WTC11 (cell line): ENCODE measurements at places on chromosomes 12 and 14. TPM values are rescaled to one million over a fixed set of nuclear protein-coding genes. Genes with fewer than 3 reads are reported as not detected.

CFAP251 gene
- 2.9 to 3.1 TPM (median 3.0 TPM) in 3 replicates for total RNA-seq

CLEC6A gene
- 0.11 to 0.20 TPM in 2 of 3 replicates, not detected in the other for total RNA-seq

AICDA gene
- total RNA-seq: 0.13 TPM in 1 of 3 replicates, not detected in the others

IL31 gene
- total RNA-seq: not detected in 3 replicates

CPNE6 gene
- total RNA-seq: not detected in 3 replicates

PTPN21 gene
- 7.5 to 9.4 TPM (median 9.1 TPM) in 3 replicates for total RNA-seq

- H3K27me3 ChIP-seq: no peaks in the 10 kb centered on the region
- no peaks in the 10 kb centered on the region; the same call in 1 of the 2 replicates for H3K36me3 ChIP-seq
- no peak for DNase-seq
- peaks cover 4% of the 10 kb centered on the region; the same call in 1 of the 2 replicates for H3K4me1 ChIP-seq
- H3K27ac ChIP-seq: no peak overlapping the region
- H3K4me3 ChIP-seq: no peak overlapping the region
Observed at GRCh38 chr12:101813117-101813516, 17.6 kb downstream of the GNPTAB start.

GRCh38 chr12:93592641-93593406, 20.3 kb downstream of the SOCS2 start:
- H3K4me1 ChIP-seq: peaks cover 47% of the 10 kb centered on the region
- no peaks in the 10 kb centered on the region for H3K36me3 ChIP-seq
- H3K4me3 ChIP-seq: 0 out of 2 replicates have a peak overlapping the region, but pooled peaks have one; percentile 22
- no peak for DNase-seq
- H3K27ac ChIP-seq: peak overlapping the region; percentile 78; the same call in 1 of the 2 replicates

DNA sequence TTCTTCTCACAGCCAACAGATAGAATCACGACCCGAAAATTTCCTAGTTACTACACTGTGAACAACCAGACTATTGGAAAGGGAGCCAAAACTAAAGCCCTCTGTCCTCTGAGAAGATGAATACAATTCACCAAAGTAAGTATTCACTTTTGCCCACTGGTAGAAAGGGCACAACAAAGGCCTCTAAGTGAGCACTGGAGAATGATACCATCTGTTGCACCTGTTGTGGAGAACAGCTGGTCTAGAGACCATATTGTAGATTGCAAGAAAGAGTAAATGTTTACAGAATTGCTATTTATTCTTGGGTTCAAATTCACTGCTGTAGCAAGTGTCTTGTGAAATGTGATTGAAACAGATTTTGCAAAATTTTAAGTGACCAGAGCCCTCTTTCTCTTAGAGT, 46.9 kb upstream of the ANO6 start:
- peaks cover 2% of the 10 kb centered on the region for H3K36me3 ChIP-seq
- H3K4me3 ChIP-seq: no peak overlapping the region
- no peak for DNase-seq
- no peak overlapping the region for H3K27ac ChIP-seq
- no peaks in the 10 kb centered on the region for H3K27me3 ChIP-seq

DNA sequence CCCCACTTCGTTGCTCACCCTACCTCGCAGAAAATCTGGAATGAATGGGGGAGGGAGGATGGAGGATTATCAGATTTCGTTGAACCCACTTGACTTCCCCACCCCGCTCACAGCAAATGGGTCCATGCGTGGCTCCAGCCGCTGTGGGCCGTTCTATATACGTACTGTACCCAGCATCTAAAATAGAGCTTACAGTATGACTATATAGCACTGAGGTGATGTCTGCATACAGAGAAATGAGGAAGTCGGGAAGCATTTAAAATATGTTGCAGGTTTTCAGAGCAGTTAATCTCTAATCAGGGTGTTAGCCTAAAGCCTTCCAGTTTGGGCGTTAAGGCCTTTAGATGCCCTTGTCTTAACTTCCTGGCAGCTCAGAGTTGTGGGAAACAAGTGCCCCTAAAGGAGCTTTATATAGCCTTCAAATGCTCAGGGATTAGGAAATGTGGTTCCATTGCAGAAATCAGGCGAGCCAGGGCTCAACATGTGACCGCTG, 1.4 kb downstream of the BICDL1 start:
- H3K4me1 ChIP-seq: peaks cover 29% of the 10 kb centered on the region
- peaks cover 18% of the 10 kb centered on the region for H3K27me3 ChIP-seq

DNA sequence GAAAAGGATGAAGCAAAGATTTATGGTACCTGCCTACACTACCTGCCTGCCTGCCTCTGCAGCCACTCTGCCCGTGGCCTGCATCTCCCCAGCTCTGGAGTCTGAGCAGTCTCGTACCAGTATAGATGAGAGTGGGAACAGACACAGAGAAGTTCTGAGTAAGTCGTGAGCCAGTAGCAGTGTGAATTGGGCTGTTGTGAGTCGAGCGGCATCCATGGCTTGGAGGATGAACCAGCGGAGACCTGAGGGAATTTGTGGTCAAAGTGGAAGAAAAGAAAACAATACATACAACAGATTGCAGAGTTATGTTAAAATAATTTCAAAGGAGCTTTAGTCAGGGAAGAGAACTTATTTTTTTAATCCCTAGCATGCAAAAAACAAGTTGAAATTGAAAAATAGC, 25.3 kb downstream of the C2CD5 start:
- no peak for DNase-seq
- 0 out of 2 replicates have a peak, but pooled peaks cover 4% of the 10 kb centered on the region for H3K4me1 ChIP-seq
- peaks cover 27% of the 10 kb centered on the region for H3K36me3 ChIP-seq
- no peaks in the 10 kb centered on the region for H3K27me3 ChIP-seq
- no peak overlapping the region for H3K4me3 ChIP-seq

- DNase-seq: no peak
- no peaks in the 10 kb centered on the region for H3K36me3 ChIP-seq
- no peak within 1 kb of the TSS for H3K27ac ChIP-seq
- H3K27me3 ChIP-seq: no peaks in the 10 kb centered on the region
- H3K4me3 ChIP-seq: no peak within 1 kb of the TSS
Observed at GRCh38 chr12:9760699-9761418, at the start of gene CD69. CD69 (minus strand) TSS chr12:9760901; CDS start chr12:9760820, 81 bp downstream.

DNA sequence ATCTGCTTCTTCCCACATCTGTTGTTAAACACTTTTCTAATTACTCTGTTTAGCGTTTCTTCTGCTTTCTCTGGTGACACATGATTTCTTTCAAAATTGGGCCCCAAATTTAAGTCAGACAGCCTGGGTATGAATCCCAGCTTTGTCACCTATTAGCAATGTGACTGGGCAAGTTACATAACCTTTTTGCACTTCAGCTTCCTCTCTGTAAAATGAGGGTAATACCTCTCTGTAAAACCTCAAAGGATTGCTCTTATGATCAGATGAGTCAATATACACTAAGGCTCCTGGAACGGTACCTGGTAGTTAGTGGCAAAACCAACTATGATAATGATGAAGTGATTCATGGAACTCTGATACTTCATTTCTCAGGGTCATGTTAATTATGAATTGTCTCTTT, 33.0 kb downstream of the E2F7 start:
- no peaks in the 10 kb centered on the region for H3K4me1 ChIP-seq
- no peak overlapping the region for H3K27ac ChIP-seq
- H3K4me3 ChIP-seq: no peak overlapping the region
- peaks cover 71% of the 10 kb centered on the region for H3K36me3 ChIP-seq
- DNase-seq: no peak

DNA sequence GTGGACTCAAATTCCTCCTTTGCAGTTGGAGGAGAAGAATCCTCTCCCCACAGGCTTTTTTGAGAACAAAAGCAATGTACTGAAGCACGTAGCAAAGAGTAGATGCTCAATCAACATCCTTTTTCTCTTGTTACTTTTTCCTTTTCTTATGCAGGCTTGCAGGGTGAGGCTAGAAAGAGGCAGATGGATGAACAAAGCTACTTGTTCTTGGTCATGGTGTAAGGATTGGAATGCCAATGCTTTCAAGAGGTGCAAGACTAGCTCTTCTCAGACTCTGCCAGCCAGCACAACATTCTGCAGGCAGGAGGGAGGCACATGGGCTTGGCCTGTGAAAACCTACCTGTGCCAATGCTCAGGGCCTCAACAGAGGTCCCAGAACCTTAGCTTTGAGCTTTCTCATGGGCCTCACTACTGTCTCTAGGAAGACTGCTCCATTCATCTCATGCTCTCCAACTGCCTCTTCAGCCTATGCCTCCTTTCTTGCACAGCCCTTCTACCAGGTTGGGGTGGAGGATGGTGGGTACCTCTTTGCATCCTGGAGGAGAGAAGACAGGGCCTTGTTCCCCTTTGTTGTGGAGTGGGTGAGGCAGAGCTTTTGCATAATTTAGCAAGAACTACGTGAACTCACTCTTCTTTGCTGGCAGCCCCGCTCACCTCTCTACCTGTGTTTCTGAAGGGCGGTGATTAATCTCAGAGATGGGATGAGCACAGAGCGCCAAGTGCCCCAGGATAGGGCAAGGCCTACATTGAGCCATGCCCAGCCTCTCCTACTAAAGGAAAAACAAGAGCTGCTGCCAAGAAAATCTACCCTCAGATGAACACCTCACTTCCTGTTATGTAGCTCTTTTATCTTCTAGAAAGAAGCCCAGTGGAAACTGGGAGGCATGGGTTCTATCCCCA, 1119.7 kb downstream of the VRK1 start:
- H3K4me3 ChIP-seq: no peak overlapping the region
- 0 out of 2 replicates have a peak, but pooled peaks cover 2% of the 10 kb centered on the region for H3K36me3 ChIP-seq
- H3K27me3 ChIP-seq: no peaks in the 10 kb centered on the region
- peaks cover 11% of the 10 kb centered on the region for H3K4me1 ChIP-seq
- no peak overlapping the region for H3K27ac ChIP-seq

DNA sequence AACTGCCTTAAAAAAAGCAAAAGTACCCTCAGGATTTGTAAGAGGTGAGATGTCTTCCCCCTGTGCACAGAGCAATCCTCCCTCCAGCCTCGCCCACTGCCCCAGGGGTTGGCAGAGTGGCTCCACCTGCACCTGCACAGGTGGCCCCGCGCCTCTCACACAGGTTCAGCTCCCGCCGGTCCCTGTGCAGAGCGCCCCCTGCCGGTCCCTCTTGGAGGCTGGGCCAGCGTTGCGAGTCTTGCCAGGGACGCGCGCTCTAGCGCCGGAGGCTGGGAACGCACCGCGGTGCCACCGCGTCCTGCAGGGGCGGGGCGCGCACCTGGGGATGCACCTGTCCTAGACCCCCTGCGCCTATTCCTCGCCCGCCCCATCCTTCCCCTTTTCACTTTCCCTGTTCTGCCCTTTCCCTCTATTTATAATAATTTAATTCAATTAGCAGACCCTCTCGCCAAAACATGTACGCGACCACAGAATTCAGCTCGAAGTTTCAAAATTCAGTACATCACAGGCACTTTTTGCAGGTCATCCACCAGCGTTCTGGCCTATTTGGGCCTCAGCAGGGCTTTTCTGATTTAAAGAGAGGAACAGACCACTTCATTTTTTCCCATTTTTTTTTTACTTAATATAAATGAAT, 618.6 kb downstream of the AACS start:
- H3K36me3 ChIP-seq: peaks cover 14% of the 10 kb centered on the region
- peaks cover 30% of the 10 kb centered on the region for H3K27me3 ChIP-seq
- no peaks in the 10 kb centered on the region for H3K4me1 ChIP-seq
- H3K27ac ChIP-seq: no peak overlapping the region
- peak; percentile 98 for DNase-seq

DNA sequence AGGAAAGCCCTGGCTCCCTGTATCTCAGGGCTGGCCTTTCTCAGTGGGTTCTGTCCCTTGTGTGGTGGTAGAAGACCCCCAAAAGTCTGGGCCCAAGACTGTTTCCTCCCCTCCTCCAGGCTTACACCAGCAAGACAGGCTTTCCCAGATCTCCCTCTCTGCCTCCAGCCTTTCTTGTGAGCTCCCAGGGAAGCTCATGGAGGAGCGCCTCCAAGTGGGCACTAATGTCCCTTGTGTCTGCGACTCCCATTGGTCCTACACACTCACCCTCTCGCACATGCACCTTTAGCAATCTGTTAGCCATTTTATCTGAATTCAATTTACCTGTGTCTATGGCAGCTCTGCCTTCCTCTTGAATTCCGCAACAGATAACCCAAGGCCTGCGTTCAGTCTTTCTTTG, 251.1 kb upstream of the CAND1 start:
- H3K36me3 ChIP-seq: no peaks in the 10 kb centered on the region
- H3K27ac ChIP-seq: no peak overlapping the region
- no peak overlapping the region for H3K4me3 ChIP-seq
- H3K4me1 ChIP-seq: peaks cover 46% of the 10 kb centered on the region
- peak; percentile 65 for DNase-seq

GRCh38 chr14:93012951-93013719, 90.2 kb downstream of the CHGA start:
- H3K27ac ChIP-seq: peak overlapping the region; percentile 60
- H3K36me3 ChIP-seq: peaks cover 6% of the 10 kb centered on the region; the same call in 1 of the 2 replicates
- H3K27me3 ChIP-seq: no peaks in the 10 kb centered on the region
- peaks cover 26% of the 10 kb centered on the region for H3K4me1 ChIP-seq
- H3K4me3 ChIP-seq: no peak overlapping the region
